ENCODE measurements at places on chromosomes 4 and X.

DNA sequence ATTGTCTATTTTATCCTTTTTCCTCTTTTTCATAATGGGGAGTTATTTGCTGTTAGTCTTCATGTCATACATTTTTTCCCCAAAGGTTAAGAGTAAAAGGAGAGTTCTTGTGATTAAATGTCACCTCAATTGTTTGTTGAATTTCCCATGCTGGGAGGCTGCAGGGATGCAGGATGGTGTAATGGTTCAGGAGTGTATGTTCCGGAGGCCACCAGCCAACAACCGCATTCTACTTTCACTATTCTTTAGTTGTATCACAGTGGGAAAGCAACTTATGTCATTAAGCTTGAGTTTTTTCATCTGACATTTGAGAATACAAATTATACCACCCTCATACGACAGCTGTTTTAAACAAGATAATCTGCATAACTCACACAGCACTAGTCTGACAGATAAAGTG lies 15.4 kb downstream of the AFP start:
- peak; percentile 14 for DNase-seq

DNA sequence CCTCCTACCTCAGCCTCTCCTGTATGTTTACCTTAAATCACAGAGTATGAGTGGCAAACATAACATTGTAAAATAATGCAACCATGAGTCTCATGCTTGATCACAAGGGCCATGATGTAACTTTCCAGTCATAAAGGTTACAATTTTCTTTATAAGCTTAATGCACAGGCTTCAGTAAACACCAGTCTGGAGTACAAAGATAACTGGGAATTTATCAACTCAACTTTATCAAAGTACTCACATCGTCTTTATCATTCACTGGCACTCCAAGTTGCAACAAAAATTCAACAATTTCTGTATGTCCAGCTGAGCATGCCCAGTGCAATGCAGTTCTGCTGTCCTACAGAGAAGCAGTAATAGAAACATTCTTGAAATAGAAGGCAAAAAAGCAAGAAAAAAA lies 2.8 kb downstream of the PSMD10 start:
- DNase-seq = no peak

GRCh38 chr4:6390356-6390755 lies 82.1 kb downstream of the PPP2R2C start:
- DNase-seq = no peak

DNA sequence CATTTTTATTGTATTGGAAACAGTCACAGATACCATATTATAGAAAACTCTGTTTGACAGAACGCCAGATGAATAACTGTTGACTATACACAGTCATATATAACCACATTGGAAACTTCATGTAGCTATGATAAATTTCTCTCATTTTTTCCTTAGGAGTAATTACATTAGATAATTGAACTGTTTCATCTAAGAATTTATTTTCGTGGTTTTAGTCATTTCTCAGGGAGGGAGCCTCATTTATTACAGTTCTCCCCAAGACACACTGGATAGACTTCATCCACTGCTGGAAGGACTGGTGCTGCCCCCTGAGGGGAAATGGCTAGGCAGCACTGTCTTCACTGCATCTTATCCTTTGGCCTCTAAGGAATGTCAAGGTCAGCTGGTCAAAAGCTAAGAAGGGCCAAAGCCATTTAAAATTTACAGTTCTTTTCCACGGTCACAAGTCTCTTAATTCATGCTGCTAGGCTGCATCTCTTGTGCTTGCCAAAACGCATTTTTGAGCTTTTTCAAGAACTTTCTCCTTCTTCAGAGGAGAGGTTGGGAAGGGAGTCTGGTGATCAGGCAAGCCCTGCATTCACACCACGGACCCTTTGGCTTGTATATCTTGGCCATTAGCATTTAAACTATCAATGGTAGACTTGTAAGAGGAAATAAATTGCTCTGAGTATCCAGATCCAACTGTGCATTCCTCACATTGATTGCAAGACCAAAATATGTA lies 145.1 kb downstream of the CBR4 start:
- DNase-seq = peak; percentile 15

- no peak for DNase-seq
These were observed 11.0 kb downstream of the DHRSX start for GRCh38 chrX:2489446-2490445.
